ENCODE measurements at places on chromosomes 11 and 22.

DNA sequence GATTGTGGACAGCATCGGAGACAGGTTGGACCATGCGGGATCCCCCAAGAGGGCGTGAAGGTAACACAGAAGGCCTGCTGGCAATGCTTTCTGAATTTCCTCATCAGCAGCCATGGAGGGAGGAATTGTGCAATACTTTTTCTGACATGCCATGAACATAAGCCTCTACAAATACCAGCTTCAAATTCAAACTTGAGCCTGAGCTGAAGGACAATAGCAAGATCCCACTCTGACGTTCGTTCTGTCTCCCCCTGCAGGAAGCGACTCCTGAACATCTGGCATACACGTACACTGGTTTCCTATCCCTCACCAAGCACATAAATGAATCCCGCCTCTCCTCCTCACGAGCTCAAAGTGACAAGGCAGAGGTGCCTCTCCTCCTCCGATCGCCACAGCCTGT is 312.2 kb downstream of the BRD1 start:
- DNase-seq = no peak

DNA sequence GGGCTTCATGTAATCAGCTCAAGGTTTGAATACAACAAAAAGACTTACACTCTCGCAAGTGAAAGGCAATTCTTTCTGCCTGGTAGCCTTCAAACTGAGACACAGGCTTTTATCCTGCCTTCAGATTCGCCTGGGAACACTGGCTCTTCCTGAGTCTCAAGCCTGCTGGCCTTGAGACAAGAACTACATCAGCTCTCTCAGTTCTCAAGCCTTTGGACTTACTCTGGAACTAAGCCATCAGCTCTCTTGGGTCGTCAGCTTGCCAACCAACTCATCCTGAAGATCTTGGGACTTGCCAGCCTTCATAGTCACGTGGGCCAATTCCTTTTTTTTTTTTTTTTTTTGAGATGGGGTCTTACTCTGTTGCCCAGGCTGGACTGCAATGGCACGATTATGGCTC is 35.7 kb upstream of the LRRC10B start:
- no peak for DNase-seq

DNA sequence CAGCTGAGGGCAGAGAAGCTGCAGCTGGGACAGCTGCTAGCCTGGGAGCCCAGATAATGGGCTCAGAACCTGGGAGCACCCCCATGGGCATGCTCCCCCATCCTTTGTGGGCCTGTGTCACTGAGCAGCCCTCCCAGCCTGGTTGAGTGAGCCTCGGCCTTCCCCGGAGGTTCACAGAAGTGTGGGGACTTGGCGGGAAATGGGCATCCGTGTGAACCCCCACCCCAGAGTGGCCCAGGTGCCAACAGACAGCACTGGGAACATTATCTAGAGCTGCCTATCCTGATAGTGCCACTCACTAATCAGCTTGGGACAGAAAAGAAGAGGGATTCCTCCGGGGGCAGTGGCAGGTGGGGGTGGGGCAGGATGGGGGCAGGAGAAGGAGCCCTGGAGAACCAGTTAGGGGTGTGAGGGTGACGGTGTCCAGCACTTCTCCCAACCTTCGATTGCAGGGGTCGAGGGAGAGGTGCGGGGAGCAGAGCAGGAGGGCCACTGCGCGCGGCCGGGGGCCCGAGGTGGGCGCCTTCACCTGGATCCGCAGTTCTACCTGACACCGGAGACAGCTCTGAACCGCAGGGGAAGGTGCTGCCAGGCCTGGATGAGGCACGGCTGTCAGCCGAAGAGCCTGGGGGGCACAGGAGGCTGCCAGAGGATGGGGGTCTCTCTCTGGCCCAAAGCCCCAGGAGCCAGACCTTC is 33.1 kb downstream of the FLRT1 start:
- no peak for DNase-seq

DNA sequence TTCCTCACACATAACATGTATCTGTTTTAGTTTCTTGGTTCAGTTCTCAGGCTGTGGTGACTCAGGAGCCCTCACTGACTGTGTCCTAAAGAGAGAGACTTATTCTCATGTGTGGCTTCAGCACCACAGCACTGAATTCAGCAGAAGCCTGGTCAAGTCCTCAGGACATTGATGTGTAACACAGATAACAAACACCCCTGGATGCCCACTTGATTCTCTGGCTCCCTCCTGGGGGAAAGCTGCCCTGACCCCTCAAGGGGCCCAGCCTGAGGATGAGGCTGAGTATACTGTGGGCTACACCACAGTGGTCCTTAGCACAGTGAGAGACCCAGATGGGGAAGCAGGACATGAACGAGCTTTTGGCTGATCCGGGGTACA is 87.2 kb upstream of the VPREB1 start:
- DNase-seq = no peak

DNA sequence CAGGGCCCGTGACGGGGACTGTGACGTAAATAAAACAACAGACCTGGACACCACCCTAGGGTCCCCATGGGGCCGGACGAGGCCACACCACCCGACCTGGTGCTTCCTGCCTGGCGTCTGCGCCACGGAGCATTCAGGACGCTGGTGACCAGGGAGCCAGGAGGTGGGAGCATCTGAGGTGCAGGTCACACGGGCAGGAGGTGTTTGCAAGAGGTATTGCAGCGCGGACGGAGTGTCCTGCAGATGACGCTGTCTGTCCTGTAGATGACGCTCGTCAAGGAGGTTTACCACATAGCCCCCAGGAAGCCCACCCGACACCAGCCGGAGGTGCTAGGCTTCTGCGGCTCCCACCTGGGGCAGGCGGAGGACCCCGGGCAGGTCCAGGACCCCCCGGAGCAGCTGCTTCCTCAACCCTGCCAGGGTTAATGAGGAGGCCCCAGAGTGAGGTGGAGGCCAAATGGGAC is 986 bp upstream of the MUC5B start:
- no peak for DNase-seq

GRCh38 chr22:17984114-17984513 is 40.2 kb downstream of the MICAL3 start:
- DNase-seq = no peak

DNA sequence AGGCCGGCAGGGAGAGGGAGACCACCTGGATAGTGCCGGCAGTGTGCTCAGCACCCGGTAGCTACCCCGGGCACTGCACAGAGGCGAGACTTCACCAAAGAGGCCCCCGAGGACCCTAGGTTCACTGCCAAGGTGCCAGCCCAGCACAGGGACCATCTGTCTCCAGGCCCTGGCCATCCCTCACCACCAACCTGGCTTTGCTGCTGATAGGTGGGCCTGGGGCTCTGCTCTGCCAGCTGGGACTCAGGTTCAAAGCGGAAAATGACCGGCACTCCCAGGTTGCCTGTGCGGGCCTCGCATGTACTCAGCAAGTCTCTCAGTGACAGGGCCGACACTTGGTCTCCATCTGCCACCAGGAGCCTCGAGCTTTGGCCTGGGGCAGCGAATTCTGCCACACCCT is 812.2 kb downstream of the BRD1 start:
- no peak for DNase-seq

DNA sequence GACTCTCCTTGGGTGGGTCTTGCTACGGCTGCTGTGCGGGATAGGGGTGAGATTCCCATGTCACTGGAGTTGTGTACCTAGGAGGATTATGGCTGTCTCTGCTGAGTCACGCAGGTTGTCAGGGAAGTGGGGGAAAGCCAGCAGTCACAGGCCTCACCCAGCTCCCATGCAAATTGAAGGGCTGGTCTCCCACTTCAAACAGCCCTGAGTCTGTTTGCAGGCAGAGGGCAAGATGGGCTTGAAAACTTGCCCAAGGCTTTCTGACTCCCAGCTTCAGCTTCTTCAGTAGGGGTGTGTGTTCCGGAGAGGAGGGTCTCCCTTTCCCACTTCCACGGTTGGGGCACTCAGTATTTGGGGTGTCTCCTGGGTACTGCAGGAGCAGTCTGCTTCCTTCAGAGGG is 10.9 kb upstream of the SC5D start:
- DNase-seq = no peak

DNA sequence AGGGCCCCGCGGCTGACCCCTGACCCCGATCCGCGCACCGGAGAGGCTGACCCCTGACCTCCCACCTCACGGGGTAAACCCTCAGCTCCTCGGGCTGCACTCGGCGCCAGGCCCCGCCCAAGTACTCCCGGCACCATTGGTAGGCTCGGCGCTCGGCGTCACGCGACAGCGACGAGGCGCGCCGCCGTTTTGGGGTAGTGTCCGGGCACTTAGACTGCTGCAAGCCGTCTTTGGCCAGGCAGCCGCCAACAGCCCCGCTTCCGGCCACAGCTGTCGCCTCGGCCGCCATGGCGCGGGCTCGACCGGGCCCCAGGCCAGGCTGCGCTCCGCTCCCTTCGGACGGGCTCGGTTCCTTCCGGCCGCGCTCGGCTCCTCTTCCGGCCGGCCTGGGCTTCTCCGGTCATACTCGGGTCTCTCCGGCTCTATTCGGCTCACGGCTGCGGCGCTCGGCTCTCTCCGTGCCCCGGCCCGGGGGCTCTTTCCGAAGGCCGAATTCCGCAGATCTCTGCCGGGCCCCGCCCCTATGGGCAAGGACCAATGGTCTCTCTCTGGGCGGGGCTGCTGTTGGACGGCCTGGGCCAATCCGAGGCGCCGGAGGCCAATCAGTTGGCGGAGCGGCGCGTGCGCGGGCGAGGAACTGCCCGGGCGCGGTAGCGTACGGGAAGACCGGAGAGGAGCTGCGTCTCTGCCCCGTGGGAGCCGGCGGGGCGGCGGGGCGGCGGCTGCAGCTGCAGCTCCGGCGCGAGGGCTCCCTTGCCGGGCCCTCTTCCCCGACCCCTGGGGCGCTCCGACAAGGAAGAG is at the start of gene CHKB:
Gene CHKB (minus strand): TSS at position 357 of the 801 bp plus-strand sequence. CDS start 68 bp downstream, at position 289.
- peak; percentile 98 for DNase-seq

DNA sequence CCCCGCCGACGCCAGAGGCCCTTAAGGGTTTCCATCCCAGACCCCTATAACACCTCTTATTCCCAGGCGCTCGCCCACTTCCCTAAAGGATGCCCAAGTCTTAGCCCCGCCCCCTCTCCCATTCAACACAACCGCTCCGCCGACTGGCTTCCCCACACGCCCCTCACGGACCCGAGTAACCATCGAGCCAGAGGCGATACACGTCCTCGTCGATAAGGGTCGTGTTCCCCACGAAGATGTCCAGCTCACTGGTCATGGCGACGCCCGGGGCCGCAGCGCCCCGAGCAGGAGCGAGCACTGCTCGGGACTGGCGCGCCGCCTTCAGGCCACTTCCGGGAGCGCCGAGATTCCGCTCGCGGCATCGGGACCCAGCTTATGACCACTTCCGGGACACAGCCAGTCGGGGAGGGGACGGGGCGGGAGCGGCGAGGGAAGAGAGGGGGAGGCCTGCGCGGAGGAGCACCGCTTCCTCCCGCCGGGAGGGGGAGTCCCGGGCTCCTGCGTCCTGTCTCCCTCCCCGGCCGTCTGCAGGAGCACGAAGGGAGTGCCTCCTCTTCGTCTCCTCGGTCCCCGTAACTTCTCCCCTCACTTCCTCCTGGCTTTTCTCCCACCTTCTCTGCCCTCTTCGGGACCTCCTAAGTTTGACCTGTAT is at the start of gene FIBP:
Gene FIBP (minus strand): TSS at position 309 of the 652 bp plus-strand sequence. CDS start 53 bp downstream, at position 256.
- peak; percentile 94 for DNase-seq

GRCh38 chr11:59556917-59557348 is 45.6 kb downstream of the OR4D9 start:
- no peak for DNase-seq

DNA sequence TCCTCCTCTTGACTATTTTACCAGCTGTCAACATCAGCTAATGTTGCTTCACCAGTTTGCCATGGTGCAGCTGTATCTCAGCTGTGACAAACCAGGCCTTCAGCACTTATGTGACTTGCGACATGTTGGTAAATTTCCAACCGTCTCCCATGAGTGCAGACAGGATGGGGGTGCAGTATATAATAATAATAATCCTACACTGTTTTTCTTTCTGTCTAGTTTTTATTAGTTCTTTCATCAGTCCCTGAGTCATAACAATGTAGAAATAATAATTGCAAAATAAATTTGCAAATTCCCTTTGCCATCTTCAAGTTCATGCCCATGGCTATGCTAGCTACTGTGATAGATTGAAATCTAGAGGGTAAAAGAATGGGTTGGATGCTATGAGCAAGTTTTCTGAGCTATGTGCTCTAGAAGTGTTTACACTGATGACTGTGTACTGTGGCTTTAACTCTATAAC is 4.9 kb downstream of the MMP13 start:
- DNase-seq = no peak

DNA sequence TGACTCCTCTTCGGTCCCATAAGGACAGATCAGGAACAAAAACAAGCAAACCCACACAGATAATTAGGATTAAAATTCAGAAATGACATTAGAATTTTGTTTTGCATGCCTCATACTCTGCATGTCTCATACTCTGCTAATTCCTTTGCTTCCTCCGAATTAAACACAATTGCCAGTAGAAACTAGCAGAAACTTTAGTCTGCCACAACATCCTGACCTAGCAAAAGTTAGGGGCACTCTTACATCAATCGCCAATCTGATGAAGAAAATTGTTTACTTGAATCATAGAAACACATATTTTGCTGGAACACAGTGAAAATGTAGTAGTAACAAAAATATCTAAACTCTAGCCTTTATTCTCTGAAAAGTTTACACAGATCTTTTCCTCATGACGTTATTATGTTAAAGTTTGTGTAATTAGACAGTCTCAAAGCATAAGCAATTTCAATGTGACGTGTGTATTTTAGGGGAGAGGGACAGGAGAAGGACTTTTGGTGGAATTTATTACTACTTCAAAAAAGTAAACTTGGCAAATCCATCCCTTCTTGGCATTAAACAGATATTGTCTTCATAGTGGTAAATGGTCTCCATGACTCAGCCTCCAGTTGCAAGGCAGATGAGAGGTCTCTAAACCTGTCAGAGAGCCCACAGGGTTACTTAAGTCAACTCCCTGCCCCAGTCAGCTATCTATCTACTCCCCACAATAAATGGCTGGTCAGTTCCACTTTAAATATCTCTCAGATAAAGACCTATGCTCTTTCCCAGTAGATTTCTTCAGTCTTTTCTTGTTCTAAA is 249.8 kb upstream of the UBASH3B start:
- no peak for DNase-seq

DNA sequence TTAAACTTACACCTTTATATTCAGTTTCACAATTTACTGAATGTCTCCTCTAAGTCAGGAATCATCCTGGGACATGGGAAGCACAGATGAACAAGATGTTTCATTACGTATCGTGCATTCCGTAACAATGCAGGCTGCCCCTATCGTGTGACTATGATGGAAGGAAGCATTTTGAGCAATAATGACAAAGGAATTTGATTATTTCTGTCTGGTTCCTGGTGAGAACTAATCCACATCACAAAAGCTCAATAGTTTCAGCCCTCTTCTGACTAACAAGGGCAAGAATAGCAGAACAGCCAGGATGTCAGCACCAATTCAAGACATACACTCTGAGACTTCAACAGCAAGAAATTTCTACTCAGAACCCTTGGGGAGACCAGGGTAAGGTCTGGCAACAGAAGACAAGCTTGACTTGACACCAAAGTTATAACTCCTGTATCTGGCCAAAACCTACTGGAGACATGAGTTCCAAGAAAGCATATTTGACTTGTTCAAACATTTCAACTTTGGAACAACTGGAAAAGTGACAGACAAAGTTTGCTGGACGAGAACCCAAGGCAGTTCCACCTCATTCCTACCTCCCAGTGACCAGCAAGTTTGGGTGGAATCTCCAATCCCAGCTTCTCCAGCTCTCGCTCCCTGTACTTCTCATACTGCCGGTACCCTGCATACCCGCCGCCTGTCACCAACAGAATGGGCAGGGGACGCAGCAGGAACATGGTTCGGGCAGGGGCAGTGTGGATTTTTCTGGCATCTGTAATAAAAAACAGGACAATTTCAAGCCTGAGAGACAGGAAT is 14.3 kb downstream of the PISD start:
- DNase-seq = no peak

GRCh38 chr11:72940417-72940816 is 126.2 kb downstream of the ATG16L2 start:
- DNase-seq = no peak

All from inflammatory macrophage treated with lipopolysaccharide for 1 hour (primary cell).